ENCODE measurements at places on chromosomes 12 and 14.
A peak's percentile ranks its signal among the peaks of the same experiment; 100 is the strongest.

GRCh38 chr14:92409043-92409442, 86.1 kb downstream of the SLC24A4 start:
- DNase-seq = no peak

DNA sequence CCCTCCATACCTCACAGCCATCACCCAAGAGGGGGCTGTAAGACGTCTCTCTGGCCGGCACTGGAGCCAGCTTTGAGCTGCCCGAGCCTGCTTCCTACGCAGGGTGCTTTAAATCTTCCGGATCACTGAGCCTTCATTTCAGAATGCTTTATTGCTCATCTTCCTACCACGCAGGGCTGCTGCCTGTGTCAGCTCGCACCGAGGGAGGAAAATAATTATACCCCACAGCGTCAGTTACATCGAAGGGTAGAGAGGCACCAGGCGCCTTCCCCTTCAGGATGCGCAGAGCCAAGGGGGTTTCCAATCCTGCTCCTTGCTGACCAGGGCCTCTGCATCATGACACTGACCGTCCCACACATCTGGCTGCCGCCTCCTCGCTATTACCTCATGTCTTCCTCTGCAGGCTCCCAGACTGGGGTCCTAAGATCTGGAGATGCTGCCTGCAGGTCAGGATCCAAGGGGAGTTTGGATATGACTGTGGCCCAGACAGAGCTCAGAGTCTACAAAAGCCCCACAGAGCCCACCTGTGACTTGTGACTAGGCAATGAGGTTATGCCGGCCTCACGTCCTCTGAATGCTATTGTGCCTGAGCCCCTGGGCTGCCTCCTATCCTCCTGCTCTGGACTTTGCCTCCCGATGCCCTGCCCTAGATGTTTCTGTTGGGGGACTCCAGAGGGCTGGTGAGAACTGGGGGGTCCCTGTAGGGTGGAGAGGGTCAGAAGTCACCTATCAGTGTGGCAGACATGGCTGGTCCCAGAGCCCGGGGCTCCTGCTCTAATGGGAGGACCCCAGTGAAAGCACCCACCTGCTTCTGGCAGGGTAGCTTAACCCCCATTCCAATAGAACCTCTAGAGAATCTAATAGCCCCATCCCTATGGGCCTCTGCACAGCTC, 220.3 kb upstream of the RTL1 start:
- DNase-seq = peak; percentile 15

GRCh38 chr14:60346706-60347105, 97.7 kb downstream of the PPM1A start:
- DNase-seq = no peak

DNA sequence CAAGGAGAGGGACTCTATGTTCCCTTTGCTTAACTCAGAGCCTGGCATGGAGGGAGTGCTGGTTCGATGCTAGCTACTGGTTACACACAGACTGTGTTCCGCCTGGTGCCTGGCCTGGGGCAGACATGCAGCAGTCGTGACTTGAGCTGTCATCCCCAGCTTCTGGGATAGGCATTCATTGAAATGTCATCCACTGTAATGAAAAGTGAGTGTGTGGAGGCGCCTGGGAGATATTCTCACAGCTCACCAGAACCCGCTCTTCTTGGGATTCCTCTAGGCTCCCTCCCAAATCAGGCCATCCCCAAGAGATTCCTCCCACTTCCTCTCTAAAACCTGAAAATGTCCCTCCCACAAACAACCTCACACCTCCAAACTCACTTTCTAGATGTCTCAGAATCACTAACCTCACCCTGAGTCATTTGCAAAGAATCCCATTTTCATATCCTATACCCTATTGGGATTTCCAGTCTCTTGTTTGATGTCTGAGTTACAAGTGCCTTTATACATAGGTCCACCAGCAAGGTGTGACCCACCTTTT, 82.8 kb downstream of the CRACR2A start:
- DNase-seq = no peak

GRCh38 chr12:61250303-61250702, 1009.9 kb upstream of the USP15 start:
- no peak for DNase-seq

GRCh38 chr14:81205639-81206038, 15.1 kb downstream of the GTF2A1 start:
- no peak for DNase-seq

DNA sequence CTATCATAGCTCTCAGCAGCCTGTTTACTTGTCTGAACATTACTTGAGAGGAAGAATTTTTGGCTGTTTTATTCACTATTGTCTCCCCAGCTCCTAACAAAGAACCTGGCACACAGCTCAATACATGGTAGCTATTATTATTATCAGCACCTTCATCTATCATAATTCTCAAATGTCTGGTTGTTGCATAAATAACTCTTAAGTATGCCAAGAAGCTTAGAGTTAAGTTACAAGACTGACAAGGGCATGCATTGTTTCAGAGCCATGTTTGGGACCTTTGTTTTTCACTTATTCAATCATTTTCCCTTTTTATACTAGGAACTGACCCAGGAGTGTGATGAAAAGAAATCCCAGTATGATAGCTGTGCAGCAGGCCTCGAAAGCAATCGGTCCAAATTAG, 77.5 kb upstream of the ATP2A2 start:
- DNase-seq = no peak

DNA sequence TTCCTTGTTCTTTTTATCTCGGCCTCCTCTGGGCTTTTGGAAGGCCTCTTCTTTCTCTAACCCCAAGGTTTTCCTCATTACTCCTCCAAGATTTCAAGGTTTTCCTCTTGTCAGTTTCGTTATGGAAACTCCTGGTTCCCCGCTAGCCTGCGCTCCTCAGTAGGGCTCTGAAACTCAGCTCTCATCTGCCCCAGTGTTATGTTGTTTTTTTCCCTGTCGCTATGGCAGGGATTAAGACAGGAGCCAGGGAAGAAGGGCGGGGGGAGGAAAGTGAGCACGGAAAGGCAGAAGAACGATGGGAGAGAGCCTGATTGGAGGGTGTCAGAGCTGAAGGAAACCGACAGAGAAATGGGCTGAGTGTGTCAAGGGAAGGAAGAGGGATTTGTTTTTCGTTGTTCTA, 26.5 kb upstream of the JDP2 start:
- DNase-seq = peak; percentile 72

DNA sequence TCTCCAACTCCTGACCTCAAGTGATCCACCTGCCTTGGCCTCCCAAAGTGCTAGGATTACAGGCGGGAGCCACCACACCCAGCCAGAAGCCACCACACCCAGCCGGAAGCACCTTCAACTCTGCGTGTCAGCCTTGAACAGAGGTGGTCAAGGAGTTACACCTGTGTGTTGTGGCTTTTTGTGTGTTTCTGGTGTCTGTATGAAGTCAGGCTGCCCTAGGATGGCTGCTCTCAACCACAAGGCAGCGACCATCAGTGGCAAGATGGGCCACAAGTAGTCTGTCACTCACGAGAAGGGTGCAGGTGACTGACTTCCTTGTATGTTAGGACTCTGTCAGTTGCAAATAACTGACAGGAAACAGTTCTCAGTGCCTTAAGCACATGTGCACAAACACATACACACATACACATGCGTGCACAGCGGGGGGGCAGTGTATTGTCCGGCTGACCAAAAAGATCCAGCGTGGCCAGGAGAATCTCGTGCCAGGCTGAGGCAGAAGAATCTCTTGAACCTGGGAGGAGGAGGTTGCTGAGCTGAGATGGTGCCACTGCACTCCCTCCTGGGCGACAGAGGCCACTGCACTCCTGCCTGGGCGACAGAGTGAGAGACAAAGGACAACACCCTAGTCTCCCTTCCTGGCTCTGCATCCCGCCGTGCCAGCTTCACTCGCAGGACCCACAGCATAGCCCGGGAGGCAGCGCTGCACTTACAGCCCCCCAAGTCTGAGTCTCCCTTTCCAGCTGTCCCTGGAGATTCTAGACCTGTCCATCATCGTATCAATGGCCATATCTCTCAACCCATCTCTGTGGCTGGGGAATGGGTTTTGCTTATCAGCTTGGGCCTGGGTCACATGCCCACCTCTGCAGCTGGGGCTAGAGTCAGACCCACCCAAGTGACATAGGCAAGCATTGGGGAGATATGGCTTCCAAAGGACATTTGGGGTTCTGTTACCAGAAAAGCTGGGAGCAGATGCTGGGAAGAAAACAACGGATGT, 13.7 kb downstream of the P2RX4 start:
- DNase-seq = peak; percentile 67

DNA sequence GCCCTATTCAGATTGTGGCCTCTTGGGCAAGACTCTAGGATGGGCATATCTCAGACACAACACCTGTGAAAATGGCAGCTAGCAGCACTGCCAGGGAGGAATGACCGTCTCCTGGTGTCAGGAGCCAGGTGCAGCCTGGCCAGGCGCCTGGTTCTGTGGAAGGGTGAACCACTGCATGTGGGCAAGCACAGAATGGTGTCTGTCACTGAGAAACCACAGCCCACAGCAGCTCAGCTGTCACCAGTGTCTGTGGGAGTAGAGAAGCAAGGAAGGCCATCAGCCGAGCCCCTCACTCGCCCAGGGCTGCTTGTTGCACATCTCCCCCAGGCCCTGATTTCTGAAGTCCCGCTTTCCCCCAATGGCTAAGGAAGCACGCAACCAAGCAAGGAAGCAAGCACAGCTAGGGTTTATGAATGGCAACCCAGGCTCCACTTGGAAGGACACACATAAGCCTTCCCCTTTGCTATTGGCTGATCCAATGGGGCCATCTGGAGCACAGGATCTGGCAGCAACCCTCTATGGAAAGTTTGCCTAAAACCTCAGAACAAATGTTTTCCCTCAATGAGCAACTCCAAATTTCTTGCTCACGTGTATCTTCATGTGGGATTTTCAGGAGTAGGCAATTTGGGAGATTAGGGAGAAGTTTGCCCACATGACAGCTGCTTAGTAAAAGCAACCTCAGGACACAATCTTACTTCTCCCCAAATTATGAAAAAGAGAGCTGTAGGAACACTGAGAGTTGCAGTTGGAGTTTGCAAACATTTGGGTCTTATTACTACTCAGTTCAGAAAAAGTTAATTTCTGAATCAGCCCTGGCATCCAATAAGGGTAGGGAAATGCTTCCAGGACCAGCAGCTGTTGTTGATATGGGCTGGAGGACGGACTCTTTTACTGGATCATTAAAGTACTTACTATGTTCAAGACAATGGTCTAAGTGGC, 44.7 kb downstream of the GPHB5 start:
- DNase-seq = no peak

GRCh38 chr14:92463141-92463540, 50.4 kb upstream of the RIN3 start:
- no peak for DNase-seq

DNA sequence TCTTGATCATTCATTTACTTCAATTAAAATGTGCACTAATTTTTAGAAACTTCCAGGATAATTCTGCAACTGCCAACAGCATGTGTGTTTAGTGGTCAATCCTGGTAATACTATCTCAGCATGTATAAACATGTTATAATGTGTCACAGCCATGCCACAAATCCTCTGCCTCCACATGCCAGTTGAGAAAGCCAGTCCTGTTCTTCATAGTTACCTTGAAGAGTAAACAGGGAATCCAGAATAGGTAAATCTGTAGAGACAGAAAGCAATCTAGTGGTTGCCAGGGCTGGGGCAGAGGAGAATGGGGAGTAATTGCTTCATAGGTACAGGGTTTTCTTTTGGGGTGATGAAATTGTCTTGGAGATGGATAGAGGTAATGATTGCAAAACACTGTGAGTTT, 85.9 kb downstream of the ARMH4 start:
- no peak for DNase-seq

DNA sequence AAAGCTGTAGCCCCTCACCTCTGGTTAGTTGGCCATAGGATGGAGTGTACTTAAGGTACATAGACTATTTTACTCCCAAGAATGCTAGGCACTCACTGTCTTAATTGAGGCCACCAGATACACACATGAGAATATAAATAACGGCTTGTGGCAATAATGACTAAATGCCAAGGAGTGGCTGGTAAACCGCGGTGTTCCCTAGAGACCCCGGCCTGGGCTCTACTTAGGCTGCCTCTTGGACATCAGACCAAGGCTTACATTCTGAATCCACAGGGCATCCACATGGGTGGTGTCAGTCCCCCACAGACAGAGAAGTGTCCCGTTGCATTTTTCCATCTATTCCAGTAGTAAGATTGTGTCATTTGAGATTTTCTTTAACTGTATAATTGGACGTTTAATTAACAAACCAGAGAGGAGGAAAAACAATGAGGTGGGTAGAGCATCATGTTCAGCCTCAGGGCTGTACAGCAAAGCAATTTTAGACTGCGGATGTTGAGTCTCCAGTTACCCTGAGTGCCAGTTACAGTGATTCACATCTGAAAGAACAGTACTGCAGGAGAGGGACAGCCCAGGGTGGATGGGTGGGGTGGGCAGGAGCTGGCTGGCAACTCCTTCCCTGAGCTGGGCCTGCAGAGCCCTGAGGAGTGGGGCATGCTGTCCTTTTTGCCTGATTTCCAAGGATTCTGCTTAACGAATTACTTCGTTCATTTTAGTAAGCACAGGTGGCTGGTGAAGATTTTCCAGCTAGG, 20.5 kb downstream of the CKB start:
- DNase-seq = no peak

DNA sequence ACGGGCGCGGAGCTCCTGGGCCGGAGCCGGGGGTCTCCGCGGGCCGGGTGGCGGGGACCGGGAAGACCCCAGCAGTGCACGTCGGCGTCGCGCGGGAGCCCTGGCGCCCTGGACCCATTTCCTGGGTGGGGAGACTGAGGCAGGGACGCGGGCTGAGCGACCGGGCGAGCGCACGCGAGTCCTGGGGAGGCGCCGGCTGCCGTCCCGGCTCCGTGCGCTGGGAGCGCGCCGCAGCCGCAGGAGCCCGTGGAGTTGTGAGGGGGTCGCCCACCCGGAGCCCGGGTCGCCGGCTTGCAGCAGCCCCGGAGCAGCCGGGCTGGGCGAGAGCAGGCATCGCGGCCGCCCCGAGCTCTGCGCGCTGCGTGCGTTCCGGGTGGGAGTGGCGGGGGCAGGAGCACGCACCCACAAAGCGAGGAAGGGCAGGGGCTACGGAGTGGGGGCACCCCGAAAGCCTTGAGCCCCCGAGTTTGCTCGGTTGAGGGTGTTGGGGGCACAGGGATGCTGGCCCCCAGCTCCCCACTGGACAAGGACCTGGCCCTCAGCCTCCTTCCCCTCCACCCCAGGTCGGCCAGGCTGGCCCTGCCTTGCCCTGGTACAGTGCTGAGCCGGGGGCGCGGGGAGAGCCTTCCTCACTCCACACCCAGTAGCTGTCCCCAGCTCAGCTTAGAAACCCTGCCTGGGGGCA, 620 bp downstream of the MMP17 start:
- DNase-seq = peak; percentile 51

- DNase-seq = no peak
Observed at GRCh38 chr12:28099871-28100270, 90.4 kb upstream of the CCDC91 start.

Measured in H9 (cell line).